ENCODE measurements at places on chromosomes 16 and 17. TPM values are rescaled to one million over a fixed set of nuclear protein-coding genes. Genes with fewer than 3 reads are reported as not detected.

Gene PRAC2
- not detected for total RNA-seq

- peaks cover 36% of the 10 kb centered on the region for H3K36me3 ChIP-seq
- H3K27ac ChIP-seq: peak within 1 kb of the TSS; percentile 26
Observed at GRCh38 chr16:88785106-88785924, at the start of gene PIEZO1. TSS of gene PIEZO1 (minus strand) at chr16:88785220. CDS start at chr16:88784964, 256 bp downstream.

DNA sequence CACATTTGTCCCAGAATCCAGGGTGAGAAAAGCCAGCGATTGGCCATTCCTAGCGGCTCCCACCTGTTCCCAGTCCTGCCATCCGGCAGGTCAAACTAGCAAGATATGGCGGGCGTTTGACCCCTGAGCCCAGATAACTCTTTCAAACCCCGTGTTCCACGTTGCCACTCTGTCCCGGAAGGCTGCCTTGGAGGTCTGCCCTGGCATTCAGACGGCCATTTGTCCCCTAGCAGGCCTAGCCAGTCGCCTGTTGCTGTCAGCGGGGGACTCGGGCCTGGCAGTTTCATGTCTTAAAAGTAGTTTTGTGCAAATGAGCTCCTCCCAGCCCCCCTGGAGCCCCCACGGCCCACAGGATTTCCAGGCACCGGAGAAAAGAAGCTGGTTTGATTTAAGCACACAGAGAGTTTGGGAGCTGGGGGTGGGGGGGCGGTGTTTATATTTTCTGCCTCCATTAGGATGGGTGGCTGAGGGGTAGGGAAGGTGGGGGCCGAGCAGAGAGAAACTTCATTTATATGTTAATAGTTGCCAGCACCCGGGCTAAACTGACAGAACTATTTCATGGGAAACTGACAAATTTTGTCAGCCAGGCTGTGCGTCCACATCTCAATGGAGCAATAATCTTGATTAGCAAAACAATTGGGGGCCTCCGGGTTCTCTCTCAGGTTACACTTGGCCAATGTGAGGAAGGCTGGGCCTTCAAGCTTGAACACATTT, 240.9 kb upstream of the SALL1 start:
- no peaks in the 10 kb centered on the region for H3K27me3 ChIP-seq
- H3K36me3 ChIP-seq: no peaks in the 10 kb centered on the region
- H3K27ac ChIP-seq: no peak overlapping the region
- no peak overlapping the region for H3K4me3 ChIP-seq

DNA sequence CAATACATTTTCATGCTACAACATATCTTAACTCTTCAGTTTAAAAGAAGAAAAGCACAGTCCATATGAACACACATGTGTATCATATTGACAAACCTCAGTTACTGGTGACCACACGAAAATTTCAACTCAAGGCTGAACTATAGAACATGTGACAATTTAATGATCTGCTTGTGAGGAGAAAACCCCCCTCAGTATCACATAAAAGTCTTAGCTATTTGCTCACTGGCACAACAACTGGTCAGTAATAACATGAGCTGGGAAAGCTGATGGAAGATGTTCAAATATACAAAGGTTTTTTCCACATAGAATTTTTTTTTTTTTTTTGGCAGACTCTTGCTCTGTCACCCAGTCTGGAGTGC, 19.5 kb downstream of the ZNF652 start:
- H3K27me3 ChIP-seq: no peaks in the 10 kb centered on the region
- no peak overlapping the region for H3K27ac ChIP-seq
- no peak overlapping the region for H3K4me3 ChIP-seq
- H3K36me3 ChIP-seq: no peaks in the 10 kb centered on the region
- DNase-seq: no peak

- H3K4me1 ChIP-seq: no peaks in the 10 kb centered on the region
- H3K4me3 ChIP-seq: no peak overlapping the region
- no peak for DNase-seq
- peaks cover 10% of the 10 kb centered on the region for H3K36me3 ChIP-seq
- H3K27me3 ChIP-seq: no peaks in the 10 kb centered on the region
Observed at GRCh38 chr16:87978127-87978526, 26.9 kb downstream of the BANP start.

Gene SKAP1
- total RNA-seq: 4.4 TPM

DNA sequence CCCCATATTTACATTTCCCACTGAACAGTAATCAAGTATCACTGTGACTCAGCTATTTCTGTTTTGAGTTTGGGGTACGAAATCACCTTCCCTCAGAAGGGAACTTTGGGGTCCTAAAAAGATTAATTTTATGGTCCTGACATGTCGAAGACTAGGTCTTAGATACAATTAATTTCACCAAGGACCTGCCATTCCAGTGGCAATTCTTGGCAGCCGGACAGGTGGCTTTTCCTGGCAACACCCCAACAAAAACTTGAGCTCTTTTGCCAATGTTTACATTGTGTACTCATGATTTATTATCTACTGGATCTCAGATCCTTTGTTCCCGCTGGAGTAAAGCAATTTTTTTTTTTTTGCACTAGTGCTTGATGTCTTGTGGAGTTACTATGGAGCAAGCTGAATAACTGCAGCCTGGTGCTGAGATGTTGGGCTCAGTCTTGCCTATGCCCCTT, 14.4 kb downstream of the SLFN5 start:
- peaks cover 89% of the 10 kb centered on the region for H3K36me3 ChIP-seq
- H3K4me3 ChIP-seq: peak overlapping the region; percentile 34
- H3K27me3 ChIP-seq: no peaks in the 10 kb centered on the region
- peak overlapping the region; percentile 80 for H3K27ac ChIP-seq
- peaks cover 51% of the 10 kb centered on the region for H3K4me1 ChIP-seq
- peak; percentile 81 for DNase-seq

GRCh38 chr16:77165006-77165405, 26.0 kb upstream of the MON1B start:
- no peak for DNase-seq
- peaks cover 63% of the 10 kb centered on the region for H3K27me3 ChIP-seq
- no peaks in the 10 kb centered on the region for H3K36me3 ChIP-seq
- no peaks in the 10 kb centered on the region for H3K4me1 ChIP-seq

- peaks cover 9% of the 10 kb centered on the region for H3K36me3 ChIP-seq
- peaks cover 10% of the 10 kb centered on the region for H3K4me1 ChIP-seq
- DNase-seq: no peak
- H3K27ac ChIP-seq: no peak overlapping the region
Observed at GRCh38 chr17:72034000-72034399, 86.8 kb upstream of the SOX9 start.

GRCh38 chr16:70679671-70680494, 6.0 kb downstream of the MTSS2 start:
- no peak overlapping the region for H3K4me3 ChIP-seq
- DNase-seq: no peak
- H3K27ac ChIP-seq: no peak overlapping the region
- H3K4me1 ChIP-seq: no peaks in the 10 kb centered on the region
- H3K36me3 ChIP-seq: peaks cover 29% of the 10 kb centered on the region
- H3K27me3 ChIP-seq: no peaks in the 10 kb centered on the region

DNA sequence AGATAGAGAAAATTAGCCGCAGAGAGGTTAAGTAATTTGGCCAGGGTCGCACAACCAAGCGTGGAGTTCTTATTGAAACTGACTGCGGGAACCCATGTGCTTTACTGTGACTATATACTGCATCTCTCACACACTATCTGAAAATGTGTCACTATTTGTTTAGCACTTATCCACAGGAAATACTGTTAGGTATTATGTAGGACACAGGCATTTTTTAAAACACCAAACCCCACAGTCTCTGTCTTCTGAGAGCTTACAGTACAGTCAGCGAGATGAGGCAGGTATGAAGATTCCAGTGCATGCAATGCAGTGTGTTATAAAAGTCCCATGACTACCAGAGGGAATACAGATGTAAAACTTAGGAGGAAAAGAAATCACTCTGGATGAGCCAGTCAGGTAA, 11.3 kb downstream of the RBL2 start:
- H3K4me3 ChIP-seq: no peak overlapping the region
- H3K27me3 ChIP-seq: no peaks in the 10 kb centered on the region
- DNase-seq: no peak
- peaks cover 12% of the 10 kb centered on the region for H3K36me3 ChIP-seq
- peak overlapping the region; percentile 39 for H3K27ac ChIP-seq
- no peaks in the 10 kb centered on the region for H3K4me1 ChIP-seq

DNA sequence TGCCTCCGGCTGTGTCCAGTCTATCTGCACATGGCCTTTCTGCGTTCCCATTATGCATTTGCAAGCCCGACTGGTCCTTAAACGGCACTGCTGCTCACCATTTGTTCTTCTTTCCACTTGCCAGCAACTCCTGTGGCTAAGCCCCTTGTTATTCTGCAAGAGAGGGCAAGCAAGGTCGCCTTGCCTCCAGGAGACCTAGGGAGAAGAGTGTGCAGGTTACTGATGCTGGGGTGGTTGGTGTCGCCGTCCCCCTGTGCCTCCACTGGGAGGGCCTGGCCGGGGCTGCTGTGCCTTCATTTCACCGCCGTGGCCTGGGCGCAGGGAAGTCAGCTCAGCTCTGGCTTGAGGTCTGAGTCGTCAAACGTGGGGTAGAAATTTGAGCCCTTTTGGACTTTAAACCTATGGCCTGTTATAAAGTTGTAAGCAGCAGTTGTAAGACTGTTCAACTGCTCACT, 12.7 kb downstream of the SLC6A4 start:
- H3K4me3 ChIP-seq: no peak overlapping the region
- DNase-seq: no peak
- H3K4me1 ChIP-seq: no peaks in the 10 kb centered on the region
- no peak overlapping the region for H3K27ac ChIP-seq

Measured in Calu3 (cell line).